ENCODE measurements at places on chromosomes 6 and 20.

DNA sequence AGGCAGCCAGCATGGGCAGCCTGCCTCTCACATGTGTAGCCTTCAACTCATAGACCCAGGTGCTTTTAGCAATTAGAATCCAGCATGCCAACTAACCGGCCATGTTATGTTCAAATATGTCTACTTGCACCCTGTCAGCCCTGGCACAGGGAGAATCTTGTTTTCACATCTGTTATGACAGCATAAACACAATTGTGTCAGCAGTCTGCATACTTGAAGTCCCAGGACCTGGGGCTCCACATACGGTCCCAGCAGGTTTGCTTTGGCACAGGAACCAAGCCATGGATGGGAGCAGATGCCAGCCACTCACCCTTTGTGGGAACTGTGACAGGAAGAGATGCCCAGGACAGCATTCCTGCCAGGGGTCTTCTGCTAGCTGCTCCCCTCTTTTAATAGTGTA, 67.2 kb upstream of the SYNDIG1 start:
- no peak for DNase-seq

DNA sequence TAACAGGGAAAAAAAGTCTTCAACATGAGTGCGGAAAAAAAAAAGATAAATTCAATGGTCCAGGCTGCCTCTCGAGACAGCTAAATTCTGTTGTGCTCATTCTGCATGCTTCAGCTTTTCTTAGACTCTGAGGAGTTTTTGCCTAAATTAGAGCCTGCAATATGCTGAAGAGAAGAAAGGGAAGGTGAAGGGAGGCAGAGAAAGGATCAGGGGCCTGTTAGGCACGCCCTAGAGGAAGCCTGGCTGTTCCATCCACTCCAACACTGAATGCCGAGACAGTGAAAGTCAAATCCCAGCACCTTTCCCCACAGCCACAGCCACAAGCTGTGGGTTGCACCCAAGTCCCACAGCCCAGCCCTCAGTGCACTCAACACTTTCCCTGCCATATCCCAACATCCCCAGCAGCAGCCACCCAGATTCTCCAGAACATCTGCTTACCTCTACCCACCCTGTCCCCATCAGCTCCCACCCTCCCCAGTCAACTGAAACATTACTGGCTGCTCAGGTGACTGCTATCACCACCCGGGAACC, 37.3 kb downstream of the PREX1 start:
- no peak for DNase-seq

DNA sequence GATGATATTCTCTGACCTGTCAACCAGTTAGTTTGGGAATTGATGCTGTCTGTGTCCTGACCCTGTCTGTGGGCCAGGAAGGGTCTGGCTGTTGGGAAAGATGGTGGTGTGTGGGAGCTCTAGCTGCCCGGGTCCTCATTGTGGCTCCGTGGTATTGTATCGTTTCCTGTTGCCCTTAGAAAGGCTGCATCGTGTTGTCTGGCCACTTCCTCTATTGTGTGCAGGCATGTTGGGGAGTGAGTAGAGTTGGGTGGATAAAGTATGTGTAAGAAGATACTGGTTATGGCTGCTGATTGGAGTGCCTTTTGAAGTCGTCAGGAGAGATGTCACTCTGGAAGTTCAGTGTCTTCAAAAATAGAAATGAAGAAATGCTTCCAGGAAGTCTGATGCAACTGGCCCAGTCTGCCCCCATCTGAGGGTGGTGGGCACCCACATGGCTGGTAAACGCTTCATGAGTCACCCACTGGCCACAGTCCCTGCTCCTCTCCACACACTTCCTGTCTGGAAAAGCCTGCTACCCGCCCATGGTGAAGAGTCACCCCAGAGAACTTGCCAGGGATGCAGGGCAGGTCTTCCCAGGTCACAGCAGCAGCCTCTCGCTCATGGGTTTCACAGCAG, 27.9 kb downstream of the PPARD start:
- DNase-seq: peak; percentile 89

GRCh38 chr6:23269436-23269835, 700.1 kb downstream of the HDGFL1 start:
- no peak for DNase-seq

- no peak for DNase-seq
Measured at GRCh38 chr20:47778398-47779354, 6.6 kb downstream of the SULF2 start.

DNA sequence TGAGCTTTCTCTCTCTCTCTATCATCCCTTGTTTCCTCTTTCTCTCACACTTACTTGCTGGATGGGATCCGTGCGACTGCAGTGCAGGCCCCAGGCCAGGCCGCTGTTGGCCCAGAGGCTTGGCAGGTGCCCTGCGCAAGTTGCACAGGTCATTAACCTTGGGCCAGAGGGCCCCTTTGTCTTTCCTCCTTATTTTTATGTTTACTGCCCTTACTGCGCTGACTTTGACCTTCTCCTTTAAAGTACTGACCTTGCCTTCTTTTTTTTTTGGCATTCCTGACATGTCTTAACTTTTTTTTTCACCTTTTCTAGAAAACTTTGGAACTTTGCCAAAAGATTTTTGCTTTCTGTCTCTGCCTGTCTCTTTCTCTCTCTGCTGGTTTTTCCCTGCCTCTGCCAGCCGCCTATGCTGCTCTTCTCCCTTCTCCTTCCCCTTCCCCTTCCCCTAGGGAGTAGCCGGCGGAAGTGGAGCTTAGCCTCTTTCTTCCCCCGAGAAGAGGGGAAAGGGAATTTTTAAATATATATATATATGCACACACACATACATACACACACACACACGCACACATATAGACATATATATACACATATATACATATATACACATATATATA, 59.6 kb upstream of the CDH4 start:
- DNase-seq: no peak

GRCh38 chr6:32047855-32048766, 9.9 kb downstream of the CYP21A2 start:
- DNase-seq: peak; percentile 86

- no peak for DNase-seq
Measured at GRCh38 chr6:15079288-15079817, 166.5 kb upstream of the JARID2 start.

DNA sequence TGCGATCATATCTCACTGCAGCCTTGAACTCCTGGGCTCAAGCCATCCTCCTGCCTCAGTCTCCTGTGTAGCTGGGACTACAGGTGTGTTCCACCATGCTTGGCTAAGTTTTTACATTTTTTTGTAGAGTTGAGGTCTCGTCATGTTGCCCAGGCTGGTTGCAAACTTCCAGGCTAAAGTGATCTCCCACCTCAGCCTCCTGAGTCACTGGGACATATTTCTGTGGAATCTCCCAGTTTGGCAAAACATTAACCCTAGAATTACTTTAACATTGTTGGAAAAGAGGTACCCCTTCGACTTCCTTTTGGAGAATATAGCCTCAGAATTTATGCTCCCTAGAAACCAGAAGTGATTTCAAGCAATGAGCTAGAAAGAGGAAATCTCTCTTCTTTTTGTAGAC, 57.2 kb downstream of the SHLD1 start:
- DNase-seq: no peak

GRCh38 chr20:52405986-52406385, 214.4 kb upstream of the ZFP64 start:
- DNase-seq: no peak

DNA sequence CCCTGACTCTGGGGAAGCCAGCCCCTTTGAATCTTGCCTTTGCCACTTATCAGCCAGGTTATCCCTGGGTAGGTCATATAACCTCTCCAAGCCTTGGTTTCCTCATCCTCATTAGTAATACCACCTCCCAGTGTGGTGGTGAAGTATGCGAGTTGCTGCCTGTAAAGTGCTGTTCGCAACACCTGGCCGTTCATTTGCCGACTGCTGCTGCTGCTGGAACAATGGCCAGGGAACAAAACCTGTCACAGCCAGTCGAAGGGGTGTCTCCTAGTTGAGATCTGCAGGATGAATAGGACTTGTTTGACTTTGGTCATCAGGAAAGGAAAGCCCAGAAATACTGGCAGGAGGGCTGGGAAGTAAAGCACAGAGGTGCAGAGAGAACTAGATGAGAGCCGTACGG, 6.1 kb downstream of the MANBAL start:
- DNase-seq: no peak

DNA sequence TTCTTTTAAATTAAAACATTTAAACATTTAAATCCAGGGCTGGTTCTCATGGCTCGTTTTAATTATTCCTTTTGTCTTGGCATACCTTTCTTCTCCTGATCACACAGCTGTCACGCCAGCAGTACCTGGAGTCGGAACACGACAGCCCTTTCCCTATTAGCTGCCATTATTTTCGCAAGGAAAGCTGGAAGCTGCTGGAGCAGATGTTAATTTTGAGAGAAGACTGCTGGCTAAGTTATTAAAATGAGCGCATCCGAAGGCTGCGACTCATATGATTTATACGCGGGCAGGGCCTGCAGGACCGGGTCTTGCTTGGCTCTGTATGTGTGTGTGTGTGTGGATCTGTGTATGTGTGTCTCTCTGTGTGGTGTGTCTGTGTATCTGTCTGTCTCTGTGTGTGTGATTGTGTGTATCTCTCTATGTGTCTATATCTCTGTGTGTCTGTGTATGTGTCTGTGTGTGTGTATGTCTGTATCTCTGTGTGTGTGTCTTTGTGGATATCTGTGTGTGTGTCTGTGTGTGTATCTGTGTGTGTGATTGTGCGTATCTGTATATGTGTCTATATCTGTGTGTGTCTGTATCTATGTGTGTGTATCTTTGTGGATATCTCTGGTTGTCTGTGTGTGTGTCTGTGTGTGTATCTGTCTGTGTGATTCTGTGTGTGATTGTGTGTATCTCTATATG, 191.5 kb downstream of the CDH4 start:
- DNase-seq: no peak

DNA sequence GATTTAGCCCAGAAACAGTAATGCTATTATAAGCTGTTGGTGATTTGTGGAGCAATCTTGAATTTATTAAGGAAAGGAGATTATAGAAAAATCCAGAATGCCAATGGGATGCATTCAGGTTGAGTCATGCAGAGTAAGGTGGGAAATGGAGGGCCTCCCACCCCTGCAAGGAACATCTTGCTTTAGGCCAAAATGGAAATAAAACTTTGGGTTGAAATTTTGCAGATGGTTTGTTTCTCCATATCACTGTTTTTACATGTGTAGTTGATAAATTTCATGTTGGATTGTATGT, 152.4 kb downstream of the BCAS1 start:
- DNase-seq: no peak

DNA sequence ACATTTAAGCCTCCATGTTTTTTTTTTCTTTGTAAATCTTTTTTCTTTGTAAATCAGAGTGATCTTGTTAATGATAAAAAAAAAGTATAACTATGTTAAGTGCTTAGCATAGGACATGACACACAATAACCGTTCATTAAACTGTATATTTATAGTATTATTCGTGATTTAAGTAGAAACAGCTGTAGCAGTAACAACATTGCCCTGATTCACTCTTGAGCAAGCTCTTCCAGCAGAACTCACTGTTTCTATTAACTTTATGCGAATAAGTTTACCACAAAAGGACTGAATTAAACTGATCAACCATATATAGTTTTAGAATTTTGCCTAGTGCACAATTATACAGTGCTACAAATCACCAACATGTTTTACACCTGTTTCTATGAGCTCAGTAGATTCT, 1338.0 kb upstream of the EYS start:
- no peak for DNase-seq

- no peak for DNase-seq
Measured at GRCh38 chr6:74597840-74598239, 608.0 kb downstream of the COL12A1 start.

DNA sequence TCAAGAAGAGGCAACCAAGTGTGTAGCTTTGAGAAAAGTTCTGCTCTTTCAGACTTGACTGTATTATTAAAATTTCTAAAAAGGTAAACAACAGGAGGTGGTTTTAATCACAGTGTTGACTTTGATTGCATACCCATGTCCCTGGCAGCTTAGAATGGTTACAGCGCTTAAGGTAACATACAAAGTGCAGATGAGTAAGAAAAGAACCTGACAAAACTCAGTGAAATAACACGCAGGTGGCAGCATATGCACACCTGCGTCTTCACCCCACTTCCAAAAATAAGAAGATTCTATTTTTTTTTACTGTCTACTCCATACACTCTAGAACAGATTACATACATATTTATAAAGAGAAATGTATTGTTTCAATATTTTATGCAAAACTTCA, 233.5 kb downstream of the GMPR start:
- no peak for DNase-seq

GRCh38 chr20:53662595-53662994, 69.0 kb upstream of the ZNF217 start:
- no peak for DNase-seq

DNA sequence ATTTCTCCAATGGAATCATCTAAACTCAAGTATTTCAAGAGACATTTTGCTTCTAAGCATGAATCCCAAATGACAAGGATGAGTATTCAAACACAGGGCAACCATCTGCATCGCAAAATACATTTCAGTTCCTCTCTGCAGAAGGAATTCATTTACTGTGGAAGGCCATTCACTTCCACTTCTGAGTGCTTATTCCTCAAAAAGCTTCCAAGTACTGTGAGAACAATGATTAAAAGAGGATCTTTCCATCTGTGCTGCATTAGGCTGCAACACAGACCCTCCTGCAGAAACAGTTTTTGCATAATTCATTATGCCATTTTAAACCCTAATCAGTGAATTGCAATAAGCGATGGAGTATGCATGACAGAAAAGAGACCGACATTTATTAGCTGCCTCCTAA, 52.5 kb downstream of the ARHGAP18 start:
- no peak for DNase-seq

DNA sequence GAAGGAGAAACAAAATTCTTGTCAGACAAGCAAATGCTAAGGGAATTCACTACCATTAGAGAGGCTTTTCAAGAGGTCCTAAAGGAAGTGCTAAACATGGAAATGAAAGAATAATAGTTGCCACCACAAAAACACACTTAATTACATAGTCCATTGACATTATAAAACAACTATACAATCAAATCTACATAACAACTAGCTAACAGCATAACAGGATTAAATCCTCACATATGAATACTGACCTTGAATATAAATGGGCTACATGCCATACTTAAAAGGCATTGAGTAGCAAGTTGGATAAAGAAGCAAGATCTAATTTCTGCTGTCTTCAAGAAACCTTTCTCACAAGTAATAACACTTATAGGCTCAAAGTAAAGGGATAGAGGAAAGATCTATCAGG, 811.5 kb upstream of the CITED2 start:
- DNase-seq: no peak

GRCh38 chr6:28215425-28215824, 9.7 kb upstream of the ZSCAN9 start:
- DNase-seq: no peak

- no peak for DNase-seq
Measured at GRCh38 chr20:33947709-33948295, 45.9 kb upstream of the RALY start.

DNA sequence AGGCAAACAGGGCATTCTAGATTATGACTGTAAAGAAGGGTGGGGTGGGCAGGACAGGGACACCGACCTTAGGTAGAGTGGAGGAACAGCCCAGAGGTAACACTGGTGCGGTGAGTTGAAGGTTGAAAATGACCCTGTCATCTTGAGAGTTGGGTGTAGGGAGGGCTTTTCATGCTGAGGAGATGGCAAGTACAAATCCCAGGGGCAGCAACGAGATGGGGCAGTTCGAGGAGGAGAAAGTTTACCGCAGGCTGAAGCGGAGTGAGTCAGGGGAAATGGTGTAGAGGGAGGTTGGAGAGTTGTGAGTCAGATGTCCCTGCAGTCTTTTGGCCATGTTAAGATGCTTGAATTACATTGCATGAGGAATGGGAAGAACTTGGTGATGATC, 101.1 kb downstream of the HIVEP1 start:
- DNase-seq: no peak

All from cardiac septum (tissue), 1 donor.